ENCODE measurements at places on chromosomes 3 and 15. TPM values are rescaled to one million over a fixed set of nuclear protein-coding genes. Genes with fewer than 3 reads are reported as not detected.

DNA sequence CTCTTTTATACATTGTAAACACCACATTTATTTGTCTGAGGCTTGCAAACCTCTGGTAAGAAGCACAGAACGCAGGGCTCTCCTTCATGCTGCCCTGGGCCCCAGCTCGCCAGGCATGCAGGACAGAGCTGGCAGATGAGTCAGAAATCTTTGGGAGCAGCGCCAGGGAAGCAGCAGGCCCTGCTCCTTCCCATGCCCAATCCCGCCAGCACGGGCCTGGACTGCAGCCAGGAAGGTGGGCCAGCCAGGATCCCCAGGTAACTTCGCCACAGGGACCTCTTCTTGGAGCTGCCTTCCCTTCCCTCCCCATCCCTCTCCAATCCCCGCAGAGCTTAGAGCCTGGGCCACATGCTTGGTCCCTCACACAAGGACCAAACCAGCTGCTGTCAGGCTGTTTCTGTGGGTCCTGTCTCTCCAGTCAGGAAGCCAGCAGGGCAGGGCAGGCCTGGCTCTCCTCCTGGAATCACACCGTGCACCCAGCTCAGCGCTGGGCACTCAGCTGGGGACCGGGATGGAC, 8.8 kb downstream of the STOML1 start:
- DNase-seq = no peak

DNA sequence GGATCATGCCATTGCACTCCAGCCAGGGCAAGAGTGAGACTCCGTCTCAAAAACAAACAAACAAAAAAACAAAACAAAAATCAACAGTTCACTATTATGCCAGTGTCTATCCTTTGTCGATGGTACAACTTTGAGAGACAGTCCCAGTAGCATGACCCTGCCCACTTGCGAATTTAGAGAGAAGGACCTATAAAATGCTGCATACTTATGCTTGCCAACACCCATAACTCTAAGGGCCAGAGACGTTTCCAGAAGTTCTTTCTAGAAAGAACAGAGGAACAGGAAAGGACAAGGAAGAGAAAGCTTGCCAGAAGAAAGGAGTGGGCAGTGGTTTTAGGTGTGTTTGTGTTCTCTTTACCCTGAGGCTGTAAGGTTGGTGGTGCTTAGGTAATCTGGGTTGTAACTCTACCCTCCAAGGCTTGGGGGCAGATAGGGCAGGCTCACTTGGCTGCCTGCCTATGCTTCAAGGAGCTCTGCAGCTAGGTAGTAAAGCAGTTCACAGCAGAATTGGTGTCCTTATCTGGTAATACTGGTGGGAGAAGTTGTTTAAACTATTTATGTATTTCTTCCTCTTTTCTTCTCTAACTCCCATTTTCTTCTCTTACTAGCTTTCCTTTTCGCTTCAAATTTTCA, 50.6 kb upstream of the SPPL2A start:
- no peak for DNase-seq

- no peak for DNase-seq
Measured at GRCh38 chr3:194045919-194046318, 90.0 kb upstream of the HES1 start.

DNA sequence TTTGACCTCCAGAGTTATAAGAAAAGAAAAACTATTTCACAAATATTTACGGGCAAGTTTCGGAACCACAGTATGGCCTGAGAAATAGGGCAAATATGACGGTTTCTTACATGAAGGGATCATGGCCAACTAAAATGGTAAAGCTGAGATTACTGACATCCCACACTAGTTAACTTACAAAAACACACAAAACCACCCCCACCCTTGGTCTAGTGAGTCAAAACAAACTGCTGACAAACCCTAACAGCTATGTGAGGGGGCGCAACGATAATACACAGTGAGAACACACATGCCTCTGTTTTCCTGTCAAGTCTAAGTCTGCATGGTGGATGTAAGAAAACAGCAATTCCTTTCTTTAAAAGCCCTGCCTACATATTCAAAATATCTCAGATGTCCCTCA, 32.3 kb downstream of the CBLB start:
- no peak for DNase-seq

DNA sequence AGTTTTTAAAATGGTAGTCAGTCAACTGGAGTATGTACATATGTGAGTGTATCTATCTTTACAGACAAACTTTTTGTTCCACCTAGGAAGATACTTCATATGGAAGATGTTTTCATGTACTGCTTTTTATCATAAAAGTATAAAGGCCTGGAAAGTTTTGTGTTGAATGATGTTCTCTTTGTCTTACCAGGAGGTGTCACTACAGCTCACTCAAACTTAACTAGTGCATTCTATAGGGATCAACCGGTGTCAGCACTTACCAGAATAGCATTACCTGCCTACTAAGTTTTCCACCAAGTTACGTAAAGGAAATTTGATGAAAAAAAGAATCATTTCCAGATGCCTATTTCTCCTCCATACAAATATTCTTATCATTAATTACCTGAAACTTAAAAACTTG, 522.6 kb upstream of the SEMA6D start:
- DNase-seq = no peak

GRCh38 chr15:88341653-88342052, 85.1 kb upstream of the NTRK3 start:
- DNase-seq = no peak

- no peak for DNase-seq
Measured at GRCh38 chr3:49674497-49674983, 389 bp downstream of the APEH start.

GRCh38 chr15:61659566-61660190, 400.6 kb downstream of the VPS13C start:
- DNase-seq = no peak

DNA sequence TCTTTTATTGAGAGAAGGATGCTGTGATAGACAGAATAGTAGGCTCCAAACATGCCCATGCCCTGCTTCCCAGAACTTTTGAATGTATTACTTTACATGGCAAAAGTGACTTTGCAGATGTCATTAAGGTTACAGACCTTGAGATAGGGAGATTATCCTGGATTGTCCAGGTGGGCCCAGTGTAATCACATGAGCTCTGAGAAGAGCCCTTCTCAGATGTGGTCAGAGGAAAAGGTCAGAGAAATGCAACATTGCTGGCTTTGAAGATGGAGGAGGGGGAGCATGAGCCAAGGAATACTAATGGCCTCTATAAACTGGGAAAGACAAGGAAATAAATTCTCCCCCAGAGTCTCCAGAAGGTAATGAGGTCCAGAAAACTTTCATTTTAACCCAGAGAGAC, 45.8 kb upstream of the LYZL4 start:
- DNase-seq = no peak

GRCh38 chr15:65115542-65115941, 542 bp upstream of the UBAP1L start:
- DNase-seq = no peak

GRCh38 chr15:71455107-71455506, 339.8 kb downstream of the THSD4 start:
- DNase-seq = no peak

- DNase-seq = no peak
Measured at GRCh38 chr3:23942546-23942945, 2.5 kb upstream of the NR1D2 start.

GRCh38 chr3:120182613-120183511, 88.6 kb upstream of the GSK3B start:
- no peak for DNase-seq

GRCh38 chr3:13587442-13587841, 38.5 kb downstream of the FBLN2 start:
- DNase-seq = no peak

DNA sequence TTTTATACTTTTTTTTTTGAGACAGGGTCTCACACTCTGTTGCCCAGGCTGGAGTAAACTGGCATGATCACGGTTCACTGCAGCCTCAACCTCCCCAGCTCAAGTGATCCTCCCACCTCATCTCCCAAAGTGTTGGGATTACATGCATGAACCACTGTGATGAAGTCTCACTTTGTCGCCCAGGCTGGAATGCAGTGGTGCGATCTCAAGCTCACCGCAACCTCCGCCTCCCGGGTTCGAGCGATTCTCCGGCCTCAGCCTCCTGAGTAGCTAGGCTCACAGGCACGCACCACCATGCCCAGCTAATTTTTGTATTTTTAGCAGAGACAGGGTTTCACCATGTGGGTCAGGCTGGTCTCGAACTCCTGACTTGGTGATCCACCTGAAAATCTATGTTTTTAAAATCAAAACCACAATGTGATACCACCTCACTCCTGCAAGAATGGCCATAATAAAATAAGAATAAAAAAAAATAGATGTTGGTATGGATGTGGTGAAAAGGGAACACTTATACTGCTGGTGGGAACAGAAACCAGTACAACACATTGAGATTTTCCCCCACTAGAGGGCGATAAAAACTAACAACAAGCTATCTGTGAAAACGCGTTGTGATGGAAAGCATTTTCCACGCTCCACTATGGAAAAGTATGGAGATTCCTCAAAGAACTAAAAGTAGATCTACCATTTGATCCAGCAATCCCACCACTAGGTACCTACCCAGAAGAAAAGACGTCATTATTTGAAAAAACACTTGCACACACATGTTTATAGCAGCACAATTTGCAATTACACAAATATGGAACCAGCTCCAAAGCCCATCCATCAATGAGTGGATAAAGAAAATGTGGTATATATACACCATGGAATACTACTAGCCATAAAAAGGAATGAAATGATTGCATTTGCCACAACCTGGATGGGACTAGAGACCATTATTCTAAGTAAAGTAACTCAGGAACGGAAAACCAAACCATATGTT, 26.8 kb upstream of the OCA2 start:
- no peak for DNase-seq

GRCh38 chr15:73802431-73803041, 49.4 kb upstream of the INSYN1 start:
- DNase-seq = no peak

DNA sequence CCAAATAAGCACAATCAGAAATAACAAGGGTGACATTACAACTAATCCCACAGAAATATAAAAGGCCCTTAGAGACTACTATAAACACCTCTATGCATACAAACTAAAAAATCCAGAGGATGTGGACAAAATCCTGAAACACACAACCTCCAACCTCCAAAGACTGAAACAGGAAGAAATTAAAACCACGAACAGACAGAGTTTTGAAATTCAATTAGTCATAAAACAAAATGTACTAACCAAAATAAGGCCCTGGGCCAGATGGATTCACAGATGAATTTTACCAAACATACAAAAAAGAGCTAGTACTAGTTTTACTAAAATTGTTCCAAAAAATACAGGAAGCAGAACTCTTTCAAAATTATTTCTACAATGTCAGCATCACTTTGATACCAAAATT, 1043.6 kb downstream of the DIPK2A start:
- no peak for DNase-seq

DNA sequence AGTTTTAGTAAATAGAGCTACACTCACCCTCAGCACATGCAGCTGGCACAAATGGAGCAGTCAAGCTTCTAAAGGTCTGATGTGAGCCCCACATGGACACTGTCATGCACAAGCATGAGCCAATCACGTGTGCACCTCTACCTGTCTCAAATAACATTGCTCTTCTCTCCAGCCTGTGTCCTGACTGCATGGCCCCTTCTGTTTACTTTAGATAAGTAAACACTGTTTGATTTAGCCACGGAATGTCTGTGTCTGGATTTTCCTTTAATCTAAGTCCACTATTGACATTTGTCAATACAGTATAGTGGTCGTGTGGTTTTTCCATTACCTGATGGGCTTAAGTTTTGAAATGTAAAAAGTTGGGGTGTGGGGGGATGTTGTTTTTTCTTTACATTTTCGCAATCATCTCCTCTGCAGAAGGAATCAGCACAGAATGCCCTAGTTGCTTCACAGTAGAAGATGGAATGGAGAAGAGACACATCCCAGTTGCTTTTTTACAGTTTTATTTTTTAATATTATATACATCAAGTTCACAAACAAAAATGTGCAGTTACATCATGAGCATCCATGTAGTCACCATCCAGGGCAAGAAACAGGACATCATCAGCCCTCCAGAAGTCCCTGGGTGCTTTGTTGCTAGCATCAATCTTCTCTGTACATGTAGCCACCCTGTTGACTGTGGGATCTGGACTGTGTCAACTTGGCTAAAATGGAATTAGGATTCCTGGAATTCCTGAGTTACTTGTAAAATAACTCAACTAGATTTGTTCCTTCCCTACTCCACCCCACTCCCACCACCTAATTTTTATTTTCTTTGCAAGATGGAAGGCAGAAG, 146.1 kb downstream of the UACA start:
- DNase-seq = no peak

DNA sequence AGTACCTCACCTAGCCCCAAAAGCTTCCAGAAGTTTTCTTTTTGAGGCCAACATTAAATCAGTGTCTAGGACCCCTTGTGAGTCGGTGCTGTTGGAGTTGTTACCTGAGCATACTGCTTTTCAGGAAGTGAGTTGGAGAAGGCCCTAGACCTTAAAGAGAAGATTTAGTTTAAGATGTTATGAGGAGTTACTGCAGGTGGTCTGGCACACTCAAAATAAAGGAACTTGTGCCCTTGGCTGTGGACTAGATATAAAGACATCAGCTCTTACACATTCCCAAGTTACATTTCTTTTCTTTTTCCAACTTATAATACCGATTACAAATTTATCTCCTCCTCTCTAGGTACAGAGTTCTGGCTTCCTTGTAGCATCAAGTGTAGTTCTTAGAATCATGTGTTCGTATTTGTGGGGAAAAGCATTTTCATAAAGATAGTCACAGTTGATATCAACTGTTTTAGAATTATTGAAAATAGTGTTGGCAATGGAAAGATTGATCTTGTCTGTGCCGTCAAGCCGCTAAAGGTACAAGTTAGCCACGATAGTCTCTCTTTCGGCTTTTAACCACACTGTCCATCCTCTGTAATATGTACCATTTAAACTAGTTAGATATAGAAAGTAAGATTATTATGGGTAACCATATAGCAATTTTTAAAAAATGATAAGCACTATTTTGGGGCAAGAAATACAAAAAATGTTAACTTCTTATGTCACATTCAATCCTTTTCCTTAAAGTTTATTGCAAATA, 8.6 kb downstream of the ZIC1 start:
- no peak for DNase-seq

- no peak for DNase-seq
Measured at GRCh38 chr15:95025924-95026728, 794.8 kb downstream of the MCTP2 start.

DNA sequence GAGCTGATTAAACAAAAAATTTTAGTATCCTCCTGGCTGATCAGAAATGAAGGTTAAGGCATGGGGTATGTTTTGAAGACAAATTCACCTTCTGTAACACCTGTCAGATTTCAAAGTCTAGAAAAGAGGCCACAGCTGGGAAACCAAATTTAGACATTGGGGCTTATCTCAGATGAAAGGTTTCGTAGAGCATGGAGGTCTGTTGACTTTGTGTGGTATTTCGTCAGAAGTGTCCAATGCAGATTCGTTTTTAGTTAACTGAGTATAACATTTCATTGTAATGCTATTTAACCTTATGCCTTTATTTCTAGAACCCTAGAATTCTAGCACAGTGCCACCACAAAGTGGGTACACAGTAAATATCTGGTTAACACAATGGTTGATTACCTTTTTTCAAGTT, 61.7 kb downstream of the FNDC3B start:
- DNase-seq = no peak

The KBTBD8 gene
- total RNA-seq = 26.0 TPM

The IL1RAP gene
- total RNA-seq = 2.7 TPM

The SNTN gene
- total RNA-seq = not detected

The ACAD9 gene
- 32.8 TPM for total RNA-seq

The PP2D1 gene
- not detected for total RNA-seq

The GOLGA8M gene
- total RNA-seq = not detected

The UTS2B gene
- total RNA-seq = not detected

The LYSMD2 gene
- total RNA-seq = 3.2 TPM

The APOD gene
- not detected for total RNA-seq

The SPINK8 gene
- total RNA-seq = not detected

The ADAMTS7 gene
- total RNA-seq = 43.1 TPM

The KNL1 gene
- total RNA-seq = 22.5 TPM

The RETNLB gene
- total RNA-seq = not detected

The PEX5L gene
- total RNA-seq = 4.9 TPM

The CPNE9 gene
- total RNA-seq = 4.4 TPM

Measured in H1 (cell line).